ENCODE measurements at places on chromosomes 11 and 22.
A peak's percentile ranks its signal among the peaks of the same experiment; 100 is the strongest.

DNA sequence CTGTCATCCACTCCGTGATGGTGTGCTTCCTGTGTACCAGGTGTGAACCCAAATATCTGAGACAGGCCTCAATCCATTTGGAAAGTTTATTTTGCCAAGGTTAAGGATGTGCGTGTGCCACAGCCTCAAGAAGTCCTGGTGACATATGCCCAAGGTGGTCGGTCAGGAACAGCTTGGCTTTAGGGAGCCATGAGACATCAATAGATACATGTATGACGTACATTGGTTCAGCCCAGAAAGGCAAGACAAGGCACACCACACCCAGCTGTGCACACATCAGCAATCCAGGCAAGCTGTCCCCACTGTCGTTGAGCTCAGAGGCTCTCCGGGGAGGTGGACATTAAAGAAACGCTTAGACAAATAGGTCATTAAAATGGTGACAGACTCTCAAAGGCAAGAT is 56.8 kb upstream of the SHANK2 start:
- DNase-seq = no peak

GRCh38 chr11:13290221-13290980 is 12.8 kb downstream of the BMAL1 start:
- DNase-seq = no peak

- DNase-seq = no peak
These were observed 2.9 kb downstream of the SRPRA start for GRCh38 chr11:126265811-126266210.

DNA sequence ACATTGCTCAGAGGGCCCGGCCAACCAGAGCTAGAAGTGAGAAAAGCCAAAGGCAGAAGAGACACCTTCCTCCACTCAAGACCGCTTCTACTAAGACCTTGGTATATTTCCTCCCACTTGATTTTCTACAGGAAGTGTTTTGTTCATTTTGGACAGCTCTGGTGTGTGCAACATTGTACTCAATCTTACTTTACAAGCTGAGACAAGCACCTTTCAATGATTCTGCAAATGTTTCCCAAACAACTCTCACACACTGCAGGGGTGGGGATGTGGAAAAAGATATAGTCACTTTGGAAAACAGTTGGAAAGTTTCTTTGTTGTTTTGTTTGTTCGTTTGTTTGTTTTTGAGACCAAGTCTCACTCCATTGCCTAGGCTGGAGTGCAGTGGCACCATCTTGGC is 15.7 kb downstream of the MYO18B start:
- DNase-seq = no peak

DNA sequence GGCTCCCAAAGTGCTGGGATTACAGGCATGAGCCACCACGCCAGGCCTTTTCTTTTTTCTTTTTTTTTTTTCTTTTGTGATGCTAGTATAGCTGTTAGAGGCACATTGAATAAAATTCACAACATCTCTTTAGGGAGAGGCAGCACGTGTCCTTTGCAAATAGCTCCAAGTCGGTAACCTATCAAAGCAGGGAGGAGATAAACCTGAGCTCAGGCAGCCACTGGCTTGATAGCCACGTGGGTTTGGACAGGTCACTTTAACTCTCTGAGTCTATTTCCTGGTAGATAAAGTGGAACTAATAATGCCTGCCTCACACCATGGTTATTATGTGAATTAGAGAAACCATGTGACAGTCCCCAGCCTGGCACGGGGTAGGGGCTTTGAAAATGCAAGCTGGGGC is 43.1 kb upstream of the ATXN10 start:
- no peak for DNase-seq

- peak; percentile 37 for DNase-seq
These were observed 22.9 kb upstream of the JAM3 start for GRCh38 chr11:134045799-134046635.

DNA sequence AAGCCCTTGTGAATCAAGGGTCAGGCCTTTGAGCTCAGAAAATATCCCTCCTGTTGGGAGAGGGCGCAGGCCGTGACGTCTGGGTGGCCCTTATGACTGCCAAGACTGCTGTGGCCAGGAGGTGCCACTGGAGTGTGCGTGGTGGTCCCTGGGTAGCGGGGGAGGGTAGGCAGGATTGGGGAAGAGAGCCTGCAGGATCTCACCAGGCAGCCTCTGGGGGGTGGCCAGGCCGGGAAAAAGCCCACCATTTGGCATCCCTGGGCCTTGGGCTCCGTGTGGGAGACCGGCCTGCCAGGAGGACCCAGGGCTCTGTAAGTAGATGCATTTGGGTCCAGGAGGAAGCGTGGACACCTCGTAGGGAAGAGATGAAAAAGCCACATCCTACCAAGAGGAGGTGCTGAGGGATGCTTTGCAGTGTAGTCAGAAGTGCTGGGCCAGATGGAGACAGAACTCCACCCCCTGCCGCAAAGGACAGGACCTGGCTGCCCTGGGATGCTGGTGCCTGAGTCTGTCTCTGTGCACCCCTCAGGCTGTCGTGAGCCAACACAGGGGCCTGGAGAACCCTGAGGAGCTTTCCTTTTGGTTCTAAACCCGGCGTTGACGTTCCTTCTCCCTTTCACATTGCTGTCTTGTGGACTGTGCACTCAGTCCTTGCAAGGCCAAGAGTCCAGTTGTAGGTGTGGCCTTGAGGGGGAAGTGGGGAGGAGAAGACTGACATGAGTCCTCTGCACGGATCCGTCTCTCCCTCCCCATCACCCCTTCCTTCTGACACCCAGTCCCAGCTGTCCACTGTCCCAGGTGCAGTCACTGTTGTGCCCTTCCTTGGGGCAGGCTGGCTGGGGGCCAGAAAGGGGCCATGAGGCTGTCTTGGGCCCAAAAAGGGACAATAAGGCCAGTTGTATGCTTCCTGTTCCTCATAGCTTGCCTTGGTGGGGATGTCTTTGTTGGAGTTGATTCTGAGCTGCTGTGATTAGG is 12.7 kb upstream of the MIEF1 start:
- DNase-seq = no peak

DNA sequence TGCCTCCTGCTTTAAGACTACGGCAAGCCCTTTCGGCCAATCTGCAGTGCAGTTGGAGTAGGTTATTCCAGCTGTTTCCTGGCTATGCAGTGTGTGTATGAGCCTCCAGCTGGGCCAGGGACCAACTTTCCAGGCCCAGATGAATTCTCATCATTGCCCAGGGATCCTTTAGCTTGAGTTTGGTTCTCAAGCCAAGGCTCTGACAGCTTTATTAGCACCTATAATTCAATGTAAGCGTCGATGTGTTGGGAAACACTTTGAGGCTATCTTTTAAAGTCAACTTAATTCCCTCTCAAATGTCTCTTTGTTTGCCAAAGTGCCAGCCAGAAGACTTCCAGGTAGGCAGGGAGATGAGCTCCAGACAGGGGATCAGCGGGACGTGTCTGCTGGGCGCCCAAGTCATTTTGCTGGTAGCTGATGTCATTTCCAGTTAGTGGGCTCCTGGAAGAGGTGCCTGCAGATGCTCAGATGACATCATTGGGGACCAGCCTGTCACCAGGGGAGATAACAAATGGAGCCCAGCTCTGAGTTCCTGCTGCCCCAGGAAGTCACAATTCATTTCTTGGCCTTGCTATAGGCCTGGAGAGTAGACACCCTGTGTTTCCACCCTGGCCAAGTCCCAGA is 520.4 kb downstream of the SOX6 start:
- DNase-seq = no peak

DNA sequence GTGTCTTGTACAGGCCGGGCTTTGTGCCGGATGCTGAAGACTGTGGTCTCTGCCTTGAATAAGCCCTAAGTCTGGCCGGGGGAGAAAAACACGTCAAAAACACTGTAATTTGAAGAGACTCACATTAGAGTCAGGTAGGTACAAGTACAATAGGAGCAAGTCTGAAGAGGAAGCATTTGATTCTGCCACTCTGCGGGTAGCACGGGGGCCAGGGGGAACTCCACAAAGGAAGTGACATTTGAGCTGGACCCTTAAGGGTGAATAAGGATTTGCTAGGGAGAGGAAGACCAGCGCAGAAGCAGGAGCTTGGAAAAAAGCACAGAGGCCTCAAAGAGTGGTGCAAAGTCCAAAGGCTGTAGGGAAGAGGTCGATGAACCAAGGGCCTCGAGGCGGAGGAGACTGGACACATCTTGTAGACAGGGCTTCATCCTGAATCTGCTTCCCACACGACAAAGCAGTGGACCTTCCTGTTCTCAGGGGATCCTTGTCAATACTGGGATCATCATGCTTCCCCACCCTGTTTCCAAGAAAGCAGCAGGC is 38.7 kb downstream of the BUD13 start:
- no peak for DNase-seq

DNA sequence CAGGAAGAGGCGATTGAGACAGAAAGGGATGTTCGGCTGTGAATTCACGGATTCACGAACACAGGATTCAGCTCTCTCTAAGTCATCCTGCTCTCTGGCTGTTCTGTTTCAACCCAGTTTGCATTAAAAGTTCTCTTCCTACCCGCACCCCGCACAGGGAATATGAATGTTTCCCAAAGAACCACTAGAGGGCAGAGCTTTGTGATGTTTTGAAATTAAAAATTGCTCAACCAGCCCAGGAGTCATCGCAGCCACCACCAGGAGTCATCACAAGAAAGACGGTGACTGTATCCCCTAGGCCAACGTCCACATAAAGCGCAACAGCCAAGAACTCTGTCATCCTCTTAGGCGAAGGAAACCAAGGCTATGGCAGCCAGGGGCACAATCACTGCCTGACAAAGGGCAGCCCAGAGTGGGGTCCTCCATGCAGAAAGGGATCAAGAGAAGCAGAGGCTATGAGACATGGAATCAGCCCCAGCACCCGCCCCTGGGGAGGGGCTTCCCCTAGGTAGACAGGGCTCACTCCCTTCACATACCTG is 122.4 kb downstream of the WT1 start:
- no peak for DNase-seq

- no peak for DNase-seq
These were observed 47.5 kb upstream of the PICALM start for GRCh38 chr11:86116386-86116726.

DNA sequence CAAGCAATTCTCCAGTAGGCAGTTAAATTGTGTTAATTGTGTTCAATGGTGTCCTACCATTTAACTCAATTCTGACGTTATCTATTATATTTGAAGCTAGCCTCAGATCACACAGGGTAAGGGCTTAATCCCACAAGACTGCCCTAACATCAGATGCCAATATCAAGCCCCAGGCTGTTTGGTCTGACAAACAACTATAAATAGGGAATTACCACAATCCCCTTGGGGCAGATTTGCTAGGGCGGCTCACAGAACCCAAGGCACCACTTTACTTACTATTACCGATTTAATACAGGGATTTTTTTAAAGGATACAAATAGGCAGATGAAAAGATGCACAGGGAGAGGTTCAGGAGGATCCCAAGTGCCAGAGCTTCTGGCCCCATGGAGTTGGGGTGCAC is 678.4 kb downstream of the OPCML start:
- no peak for DNase-seq

DNA sequence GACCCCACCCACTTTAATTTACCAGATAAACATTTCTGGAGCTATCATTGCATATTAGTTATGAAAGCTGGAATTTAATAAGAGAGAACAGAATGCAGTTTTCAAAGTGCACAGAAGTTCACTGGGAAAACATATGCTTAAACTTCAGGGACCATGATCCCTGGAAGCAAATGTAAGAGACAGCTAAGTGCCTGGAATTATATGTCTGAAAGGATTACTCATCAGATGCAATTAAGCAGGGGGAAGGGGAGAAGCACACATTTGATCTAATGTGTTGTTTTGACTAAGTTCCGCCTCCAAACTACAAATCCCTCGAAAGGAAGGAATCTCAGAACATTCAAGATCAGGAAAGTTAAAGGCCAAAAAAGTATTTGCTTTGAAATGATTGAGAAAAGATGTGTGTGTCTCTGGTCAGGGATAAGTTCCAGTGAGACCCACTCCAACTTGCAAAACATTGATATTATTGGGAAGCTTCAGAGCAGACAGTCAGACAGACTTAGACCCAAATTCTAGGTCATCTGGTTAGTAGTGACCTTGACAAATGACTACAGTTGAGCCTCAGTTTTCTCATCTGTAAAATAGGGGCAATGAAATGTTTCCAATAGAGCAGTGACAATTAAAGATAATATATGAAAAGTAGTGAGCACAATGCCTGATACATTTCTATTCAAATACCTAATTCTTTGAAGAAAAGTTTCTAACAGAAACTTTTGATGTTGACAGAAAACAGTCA is 147.6 kb downstream of the ME3 start:
- no peak for DNase-seq

- DNase-seq = no peak
These were observed 78.6 kb downstream of the SYN3 start for GRCh38 chr22:32979606-32980005.

DNA sequence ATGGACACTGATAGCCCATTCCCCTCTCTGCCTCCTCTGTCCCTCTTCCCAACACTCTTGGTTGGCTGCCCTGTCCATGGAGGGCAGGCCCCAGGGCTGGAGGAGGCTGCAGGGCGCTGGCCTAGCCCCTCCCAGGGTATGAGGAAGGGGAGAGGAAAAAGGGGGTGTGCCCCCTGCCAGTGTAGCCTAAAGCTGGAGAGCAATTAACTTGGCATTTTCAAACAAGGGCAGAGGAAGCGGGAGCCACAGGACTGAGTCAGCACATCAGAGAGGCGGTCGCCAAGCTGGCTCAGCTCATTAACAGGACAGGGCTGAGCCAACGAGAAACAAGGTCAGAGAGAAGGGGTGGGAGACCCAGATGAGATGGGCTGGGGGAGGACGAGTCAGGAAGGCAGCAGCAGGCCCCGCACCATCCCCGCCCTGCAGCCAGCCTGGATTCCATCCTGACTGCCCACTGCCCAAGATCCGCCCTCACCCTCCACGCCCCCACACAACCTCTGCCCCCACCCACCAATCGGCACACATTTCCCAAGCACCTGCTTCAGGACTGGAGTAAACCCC is 76.3 kb downstream of the BUD13 start:
- no peak for DNase-seq

DNA sequence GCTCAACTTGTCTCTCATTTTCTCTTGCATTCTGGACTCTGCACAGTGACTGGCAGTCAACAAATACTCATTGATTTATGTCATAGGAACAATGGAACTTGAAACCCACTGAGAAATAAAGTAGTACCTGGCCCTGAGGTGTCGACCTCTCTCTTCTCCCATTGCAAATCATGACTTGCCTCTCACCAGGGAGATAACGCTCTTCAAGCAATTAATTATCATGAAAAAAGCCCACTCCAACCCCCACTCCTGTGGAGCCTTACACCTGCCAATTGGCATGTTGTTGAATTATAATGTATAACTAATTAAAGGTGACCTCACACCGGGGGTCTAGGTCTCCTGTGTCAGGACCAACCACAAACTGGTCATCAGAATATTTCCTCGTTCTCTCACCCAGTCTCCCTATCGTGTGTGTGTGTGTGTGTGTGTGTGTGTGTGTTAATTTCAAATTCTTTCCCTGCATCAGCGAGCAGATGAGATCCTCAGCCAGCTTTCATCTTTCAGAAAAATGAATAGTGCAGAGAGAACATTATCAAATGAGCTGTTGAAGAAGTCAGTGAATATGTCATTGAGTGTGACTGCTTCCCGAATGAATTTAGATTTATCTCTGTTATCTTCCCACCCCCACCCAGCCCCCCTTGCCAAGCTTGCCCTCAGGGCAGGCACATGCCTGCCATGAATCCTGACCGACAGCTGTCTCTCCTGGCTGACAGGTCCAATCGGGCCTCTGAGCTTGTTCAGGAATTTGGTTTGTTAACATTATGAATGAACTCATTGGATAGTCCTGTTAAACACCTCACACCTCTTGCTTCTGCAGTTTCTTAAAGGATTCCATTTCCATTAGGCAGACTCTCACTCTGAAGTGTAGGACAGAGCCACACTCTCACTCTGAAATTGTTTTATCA is 357.4 kb downstream of the INSC start:
- no peak for DNase-seq

- no peak for DNase-seq
These were observed 194.3 kb upstream of the NARS2 start for GRCh38 chr11:78768971-78769370.

Measured in gastrocnemius medialis (tissue), 4 donors.